ENCODE measurements at places on chromosomes 2 and 18. TPM values are rescaled to one million over a fixed set of nuclear protein-coding genes. Genes with fewer than 3 reads are reported as not detected.

The FAM210A gene
- 6.2 TPM for total RNA-seq

The RPRM gene
- not detected for total RNA-seq

GRCh38 chr18:79769698-79770500 is 27.8 kb upstream of the KCNG2 start:
- DNase-seq, result no peak

DNA sequence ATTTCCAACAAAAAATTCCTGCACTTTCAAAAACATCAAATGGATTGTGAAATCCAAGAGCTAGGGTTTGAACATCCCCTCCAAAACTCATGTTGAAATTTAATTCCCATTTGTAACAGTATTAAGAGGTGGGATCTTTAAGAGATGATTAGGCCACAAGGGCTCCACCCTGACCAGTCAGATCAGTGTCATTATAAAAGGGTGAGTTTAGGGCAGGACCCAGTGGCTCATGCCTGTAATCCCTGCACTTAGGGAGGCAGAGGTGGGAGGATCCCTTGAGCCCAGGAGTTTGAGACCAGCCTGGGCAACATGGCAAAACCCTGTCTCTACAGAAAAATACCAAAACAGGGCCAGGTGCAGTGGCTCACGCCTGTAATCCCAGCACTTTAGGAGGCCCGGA is 8.9 kb downstream of the GTF3C2 start:
- no peak for DNase-seq
